ENCODE measurements at places on chromosomes 7 and 10. TPM values are rescaled to one million over a fixed set of nuclear protein-coding genes. Genes with fewer than 3 reads are reported as not detected.

DNA sequence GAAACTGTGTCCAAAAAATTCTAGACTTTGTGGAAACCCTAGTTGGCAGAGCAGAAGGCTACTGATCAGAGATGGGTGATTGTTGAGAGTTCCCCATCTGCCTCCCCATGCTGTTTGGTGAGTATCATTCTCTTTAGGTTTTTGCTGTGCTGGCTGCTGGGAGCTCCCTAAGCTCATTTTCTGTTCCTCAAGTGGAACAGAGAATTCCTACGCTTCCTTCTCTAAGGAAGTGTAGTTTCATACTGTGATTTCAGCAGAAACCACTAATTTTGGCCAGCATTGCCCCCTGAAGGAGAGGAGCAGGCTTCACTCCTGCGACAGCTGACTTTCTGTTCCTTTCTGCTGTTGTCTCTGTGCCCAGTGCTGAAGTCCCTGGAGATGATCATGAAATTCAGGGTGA, 355.3 kb upstream of the NPVF start:
- no peak for DNase-seq
- peaks cover 2% of the 10 kb centered on the region for H3K27me3 ChIP-seq
- no peaks in the 10 kb centered on the region for H3K36me3 ChIP-seq
- H3K4me3 ChIP-seq = no peak overlapping the region
- H3K27ac ChIP-seq = no peak overlapping the region

GRCh38 chr7:140696024-140696679, 356 bp upstream of the NDUFB2 start:
- H3K4me1 ChIP-seq = peaks cover 32% of the 10 kb centered on the region
- peak overlapping the region; percentile 95 for H3K4me3 ChIP-seq
- peak; percentile 97 for DNase-seq
- peaks cover 2% of the 10 kb centered on the region for H3K36me3 ChIP-seq

Gene MACC1
- 0.10 TPM for total RNA-seq

Gene LRIT1
- not detected for total RNA-seq

- H3K36me3 ChIP-seq = no peaks in the 10 kb centered on the region
- no peaks in the 10 kb centered on the region for H3K27me3 ChIP-seq
- no peaks in the 10 kb centered on the region for H3K4me1 ChIP-seq
Measured at GRCh38 chr10:29869593-29869992, 189.8 kb downstream of the JCAD start.
